Stimulated activated CD8-positive, alpha-beta memory T cell treated with anti-CD3 and anti-CD28 coated beads, Interleukin-2, amount 100 ng/mL, for 1 hour (primary cell): ENCODE measurements at places on chromosomes 3 and 15.

- DNase-seq: no peak
These were observed 58.7 kb upstream of the MRPL3 start for GRCh38 chr3:131561511-131561910.

DNA sequence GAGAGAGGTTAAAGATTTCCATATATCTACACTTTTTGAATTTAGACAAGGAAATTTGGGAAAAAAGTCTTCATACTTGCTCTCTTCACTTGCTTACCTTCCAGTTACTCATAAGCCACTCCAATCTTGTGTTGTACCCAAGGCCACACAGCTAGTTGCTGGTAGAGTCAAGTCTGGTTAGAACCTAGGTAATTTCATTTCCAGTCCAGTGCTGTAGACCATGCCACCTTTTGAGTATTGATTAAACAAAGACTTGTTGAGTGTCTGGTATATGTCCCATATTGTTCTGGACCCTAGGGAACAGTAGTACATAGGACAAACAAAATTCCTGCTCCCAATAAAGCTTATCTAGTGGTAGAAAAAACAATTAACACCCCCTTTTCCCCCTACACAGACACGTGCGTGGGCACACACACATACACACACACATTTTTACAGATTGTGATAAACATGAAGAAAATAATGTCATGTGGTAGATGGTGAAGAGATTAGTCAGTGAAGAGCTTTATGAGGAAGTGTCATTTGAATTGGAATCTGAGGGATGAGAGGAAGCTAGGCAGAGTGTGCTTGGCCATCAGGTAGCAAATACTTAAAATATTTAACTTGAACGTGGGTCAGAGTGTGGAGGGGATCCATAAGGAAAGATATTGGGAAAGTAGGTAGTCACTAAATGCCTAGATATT lies 2.1 kb downstream of the CMC1 start:
- DNase-seq: no peak

GRCh38 chr3:45554006-45554666 lies 40.4 kb upstream of the LIMD1 start:
- DNase-seq: no peak

DNA sequence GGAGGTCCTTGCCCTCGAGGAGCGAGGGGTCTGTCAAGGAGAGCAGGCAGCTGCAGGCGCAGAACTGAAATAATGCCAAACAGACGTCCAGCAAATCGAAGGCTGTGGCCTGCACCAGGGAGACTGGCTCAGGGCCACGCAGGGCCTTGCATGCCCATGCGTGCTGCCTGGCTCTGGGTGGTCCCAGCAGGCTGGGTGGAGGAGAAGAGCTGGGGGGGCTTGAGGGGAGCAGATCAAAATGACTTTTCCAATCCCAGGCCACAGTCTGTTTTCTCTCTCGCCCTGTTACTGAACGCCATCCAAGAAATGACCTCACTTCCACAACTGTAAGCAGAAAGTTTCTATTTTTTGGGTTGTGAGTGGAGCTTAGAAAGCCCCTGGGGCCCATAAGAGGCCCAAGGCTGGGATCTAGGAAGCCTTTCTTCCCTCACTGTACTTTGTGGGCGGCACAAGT lies 96.9 kb upstream of the RPL32 start:
- no peak for DNase-seq

GRCh38 chr15:52233405-52233804 lies 42.2 kb upstream of the GNB5 start:
- DNase-seq: no peak

DNA sequence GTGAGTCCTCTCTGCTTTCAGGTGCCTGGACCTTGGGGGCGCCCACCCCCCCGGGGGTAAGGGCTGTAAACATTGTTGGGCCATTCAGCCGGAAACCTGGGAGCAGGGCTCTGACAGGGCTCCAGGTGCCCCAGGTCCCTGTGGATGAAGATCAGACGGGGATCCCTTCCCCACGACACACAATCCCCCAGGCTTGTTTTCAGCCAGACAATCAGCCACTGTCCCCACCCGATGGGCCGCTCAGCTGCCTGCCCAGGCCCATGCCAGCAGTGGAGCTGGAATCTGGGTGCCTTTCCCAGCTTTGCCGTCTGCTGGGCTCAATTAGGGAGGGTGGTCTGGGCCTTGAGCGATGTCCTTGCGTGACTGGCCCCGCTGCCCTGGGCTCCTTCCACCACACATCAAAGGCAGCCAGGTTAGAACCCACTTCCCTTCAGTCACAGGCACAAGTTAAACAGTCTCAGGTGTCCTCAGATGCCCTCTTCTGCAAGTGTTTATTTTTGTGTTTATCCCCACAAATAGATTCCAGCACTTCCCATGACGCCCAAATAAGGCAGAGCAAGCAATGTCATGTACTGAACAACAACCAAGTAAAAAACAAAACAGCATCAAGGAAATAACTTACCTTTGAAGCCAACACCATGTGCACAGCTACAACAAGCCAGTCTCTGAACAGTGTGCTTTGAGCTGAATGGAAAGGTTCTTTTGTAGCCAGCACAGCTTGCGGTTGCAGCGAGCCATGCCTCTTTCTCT lies 77.0 kb upstream of the ALDH1A3 start:
- no peak for DNase-seq

DNA sequence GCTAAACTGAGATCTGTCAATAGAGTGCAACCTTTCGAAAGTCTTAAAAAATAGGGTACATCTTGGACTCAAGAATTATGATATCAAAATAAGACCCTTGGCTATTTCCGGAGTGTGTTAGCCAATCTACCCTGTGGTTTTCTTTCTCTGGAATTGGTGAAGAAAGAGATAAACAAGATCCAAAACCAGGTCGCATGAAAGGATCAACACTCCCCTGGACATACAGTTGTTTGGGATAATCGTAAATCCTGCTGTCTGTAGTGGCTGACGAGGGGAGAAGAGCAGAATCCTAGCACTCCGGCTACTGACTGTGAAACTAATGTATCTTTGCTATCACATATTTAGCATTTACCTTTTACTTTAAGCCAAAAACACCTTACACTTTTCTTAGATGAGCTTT lies 30.9 kb downstream of the FNDC3B start:
- DNase-seq: no peak

DNA sequence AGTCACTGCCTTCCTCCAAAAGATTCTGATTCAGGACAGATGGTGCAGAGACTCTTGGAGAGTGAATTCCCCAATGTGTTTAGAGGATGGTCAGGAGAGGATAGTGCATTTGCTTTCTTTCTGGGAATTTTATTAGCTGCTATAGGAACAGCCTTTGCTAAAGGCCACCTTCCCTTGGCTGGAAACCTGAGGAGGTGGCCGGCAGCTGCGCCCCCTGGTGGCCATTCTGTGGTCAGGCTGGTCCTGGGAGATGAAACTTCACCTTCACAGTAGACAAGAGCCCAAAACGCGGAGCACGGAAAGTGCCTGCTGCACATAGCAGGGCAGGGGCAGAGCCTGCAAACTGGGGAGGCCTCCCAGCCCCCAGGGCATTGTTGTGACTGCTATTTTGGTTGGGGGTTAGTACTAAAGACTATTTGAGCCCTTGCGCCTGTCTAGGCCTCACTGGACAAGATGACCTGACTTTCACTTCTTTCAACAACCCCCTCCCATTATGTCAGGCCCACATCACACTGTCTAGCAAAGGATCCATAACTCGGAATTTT lies 34.3 kb downstream of the SEC22C start:
- peak; percentile 50 for DNase-seq

DNA sequence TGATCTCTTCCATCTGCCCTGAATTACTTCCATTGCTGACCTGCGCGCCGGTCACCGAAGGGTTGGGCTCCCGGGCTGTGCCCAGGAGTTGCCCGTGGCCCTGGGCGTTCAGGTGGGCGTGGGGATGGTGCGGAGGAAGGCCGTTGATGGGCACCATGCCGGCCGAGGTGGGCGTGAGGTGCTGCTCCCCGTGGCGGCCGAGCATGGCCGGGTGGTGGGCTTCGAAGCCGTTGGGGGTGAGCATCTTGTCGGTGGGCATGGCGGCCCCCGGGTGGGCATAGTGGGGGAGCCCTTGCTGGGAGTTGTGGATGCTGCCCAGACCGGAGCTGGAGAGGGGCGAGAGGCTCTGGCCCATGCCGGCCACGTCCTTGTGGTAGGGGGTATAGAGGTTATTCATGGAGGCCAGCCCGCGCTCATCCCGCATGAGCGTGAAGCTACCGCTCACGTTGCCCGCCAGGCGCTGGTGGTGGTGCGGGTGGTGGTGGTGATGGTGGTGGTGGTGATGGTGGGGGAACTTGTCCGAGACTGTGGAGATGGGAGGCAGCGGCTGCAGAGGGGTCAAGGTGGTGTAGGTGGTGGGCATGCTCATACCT lies 1.0 kb downstream of the ONECUT1 start:
- DNase-seq: no peak

GRCh38 chr3:195005251-195005620 lies 265.7 kb downstream of the XXYLT1 start:
- no peak for DNase-seq

DNA sequence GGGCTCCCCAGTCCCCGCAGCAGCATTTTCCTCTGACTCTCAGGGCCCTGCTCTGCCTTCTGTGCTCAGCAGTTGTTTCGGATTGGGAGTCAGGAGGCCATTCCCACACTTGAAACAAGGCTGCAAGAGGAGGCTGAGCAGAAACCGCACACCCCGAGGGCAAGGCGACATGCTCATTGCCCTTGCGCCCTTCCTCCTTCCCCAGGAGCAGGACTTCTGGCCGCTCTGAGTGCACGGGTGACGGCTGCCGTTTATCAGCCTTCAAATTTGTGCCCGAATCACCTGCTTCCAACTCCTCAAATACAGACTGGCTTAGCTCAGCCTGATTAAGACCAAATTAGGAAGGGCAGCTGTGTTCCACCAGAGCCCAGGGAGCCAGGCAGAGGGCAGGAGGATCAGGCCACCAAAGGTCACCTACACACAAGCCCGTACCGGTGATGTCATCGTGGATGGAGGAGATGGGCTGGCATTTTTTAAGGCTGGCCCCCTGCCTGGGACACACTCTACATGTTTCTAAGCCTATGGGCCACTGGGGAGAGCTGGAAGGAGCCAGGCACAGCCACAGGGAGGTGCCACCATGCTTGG lies 38.1 kb downstream of the TM2D3 start:
- no peak for DNase-seq

GRCh38 chr15:32870240-32871033 lies 152.6 kb downstream of the GREM1 start:
- DNase-seq: no peak

DNA sequence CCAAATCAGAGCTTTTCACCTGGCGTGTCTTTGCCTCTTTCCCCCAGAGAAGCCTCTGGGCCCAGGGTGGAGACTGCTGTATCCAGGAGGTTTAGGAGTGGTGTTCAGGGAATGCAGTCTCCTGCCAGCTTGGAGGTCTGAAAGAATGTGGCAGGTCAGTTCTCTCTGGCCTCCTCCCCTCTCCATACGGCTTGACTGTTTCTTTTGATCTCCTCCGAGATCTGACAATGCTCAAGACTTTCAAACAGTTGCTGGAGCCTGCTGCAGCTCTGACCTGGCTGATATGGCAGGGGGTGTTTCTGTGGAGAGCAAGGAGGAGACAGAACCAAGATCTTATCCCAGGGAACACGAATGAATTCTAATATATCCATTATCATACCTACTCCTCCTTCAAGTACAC lies 24.7 kb upstream of the TM4SF4 start:
- DNase-seq: no peak

DNA sequence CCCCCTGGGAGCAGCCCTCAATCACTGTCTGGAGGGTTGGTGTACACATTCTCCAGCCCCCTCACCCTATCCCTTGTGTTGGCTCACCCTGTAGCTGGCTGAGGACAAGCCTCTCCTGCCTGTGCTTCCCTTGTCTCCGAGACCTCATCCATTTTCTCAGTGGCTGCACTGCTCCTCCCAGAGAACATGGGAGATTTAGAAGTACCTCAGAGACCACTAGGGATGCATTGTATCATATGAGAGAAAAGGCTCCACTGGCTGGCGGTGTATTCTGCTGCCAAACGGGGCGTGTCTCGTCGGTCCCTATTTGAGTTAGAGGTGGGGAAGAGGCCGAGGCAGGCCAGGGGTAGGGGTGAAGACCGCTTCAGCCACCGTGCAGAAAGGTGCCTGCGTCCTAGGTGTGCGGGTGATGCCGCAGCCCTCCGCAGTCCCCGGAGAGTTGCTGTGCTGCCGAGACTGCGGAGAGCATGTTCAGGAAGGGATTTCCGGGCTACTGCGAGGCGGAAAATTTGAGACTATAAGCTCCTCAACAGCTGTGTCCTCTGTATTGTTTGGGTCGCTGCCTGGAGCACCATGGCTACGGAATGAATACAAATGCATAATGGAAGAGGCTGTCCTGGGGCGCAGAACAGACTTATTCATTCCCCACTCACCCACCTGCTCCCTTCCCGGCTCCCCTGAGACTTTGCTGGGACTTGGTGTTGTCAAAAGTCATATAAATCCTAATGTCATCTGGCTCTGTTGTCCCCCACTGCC lies 43.8 kb downstream of the SPSB4 start:
- no peak for DNase-seq

GRCh38 chr3:69191516-69191915 lies 69.1 kb upstream of the LMOD3 start:
- DNase-seq: no peak

GRCh38 chr3:129794311-129795185 lies 99.0 kb downstream of the TMCC1 start:
- no peak for DNase-seq

DNA sequence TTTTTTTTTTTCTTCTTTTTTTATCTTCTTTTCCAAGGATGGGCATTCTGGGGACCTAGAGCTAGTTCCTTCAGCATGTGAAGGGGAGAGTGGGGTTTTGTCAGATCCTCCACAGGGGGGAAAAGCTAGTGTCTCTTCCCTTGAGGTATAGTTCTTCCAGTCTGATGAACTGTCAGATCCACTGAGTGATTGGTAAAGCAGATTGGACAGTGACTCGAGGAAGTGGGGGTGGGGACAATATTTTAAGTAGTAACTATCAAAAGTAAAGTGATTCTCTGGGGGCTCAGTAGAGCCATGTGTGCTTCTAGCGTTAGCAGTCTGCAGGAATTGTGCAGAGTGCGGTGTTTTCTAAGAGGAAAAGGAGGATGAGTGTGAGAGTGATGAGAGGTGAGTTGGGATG lies 62.0 kb upstream of the TRIM71 start:
- DNase-seq: no peak

DNA sequence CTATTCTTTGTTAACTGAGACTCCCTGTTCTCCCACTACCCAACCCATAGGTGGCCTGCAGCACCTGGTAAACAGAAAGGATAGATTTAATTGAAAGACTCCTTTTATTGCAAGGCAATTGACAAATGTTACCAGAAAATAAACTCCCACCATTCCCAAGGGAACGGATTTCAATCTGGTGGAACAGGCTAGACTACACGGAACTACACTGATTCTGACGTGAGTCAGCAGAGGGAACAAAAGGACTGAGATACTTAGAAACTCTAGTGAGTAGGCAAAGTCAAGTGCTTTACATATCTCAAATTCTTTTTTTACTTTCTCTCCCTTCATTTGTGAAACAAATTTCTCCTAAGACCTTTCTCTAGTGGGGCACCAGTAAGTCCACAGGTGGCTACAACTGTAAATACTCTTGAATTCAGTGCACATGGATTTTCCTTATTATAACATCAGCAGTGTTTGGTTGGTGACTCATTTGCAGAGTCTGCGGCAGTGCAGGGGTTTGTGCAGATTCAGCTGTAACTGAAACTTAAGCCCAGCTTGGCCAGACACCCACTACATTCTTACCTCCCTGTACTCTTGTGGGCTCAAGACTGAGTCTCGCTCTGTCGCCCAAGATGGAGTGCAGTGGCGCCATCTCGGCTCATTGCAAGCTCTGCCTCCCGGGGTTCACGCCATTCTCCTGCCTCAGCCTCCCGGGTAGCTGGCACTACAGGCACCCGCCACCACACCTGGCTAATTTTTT lies 34.3 kb upstream of the PLSCR2 start:
- no peak for DNase-seq

GRCh38 chr15:91127236-91127955 lies 27.3 kb downstream of the SV2B start:
- DNase-seq: no peak
